Kasumi-1 (cell line): ENCODE measurements at places on chromosomes 7 and 10.

DNA sequence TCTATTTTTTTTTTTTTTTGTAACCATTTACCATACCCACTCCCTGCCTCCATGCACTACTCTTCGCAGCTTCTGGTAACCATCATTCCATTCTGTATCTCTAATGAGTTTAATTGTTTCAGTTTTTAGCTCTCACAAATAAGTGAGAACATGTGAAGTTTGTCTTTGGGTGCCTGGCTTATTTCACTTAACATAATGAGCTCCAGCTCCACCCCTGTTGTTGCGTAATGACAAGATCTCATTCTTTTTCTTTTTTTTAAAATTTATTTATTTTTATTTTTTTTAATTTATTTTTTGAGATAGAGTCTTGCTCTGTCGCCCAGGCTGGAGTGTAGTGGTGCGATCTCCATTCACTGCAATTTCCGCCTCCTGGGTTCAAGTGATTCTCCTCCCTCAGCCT, 142.3 kb upstream of the PCLO start:
- DNase-seq: no peak

DNA sequence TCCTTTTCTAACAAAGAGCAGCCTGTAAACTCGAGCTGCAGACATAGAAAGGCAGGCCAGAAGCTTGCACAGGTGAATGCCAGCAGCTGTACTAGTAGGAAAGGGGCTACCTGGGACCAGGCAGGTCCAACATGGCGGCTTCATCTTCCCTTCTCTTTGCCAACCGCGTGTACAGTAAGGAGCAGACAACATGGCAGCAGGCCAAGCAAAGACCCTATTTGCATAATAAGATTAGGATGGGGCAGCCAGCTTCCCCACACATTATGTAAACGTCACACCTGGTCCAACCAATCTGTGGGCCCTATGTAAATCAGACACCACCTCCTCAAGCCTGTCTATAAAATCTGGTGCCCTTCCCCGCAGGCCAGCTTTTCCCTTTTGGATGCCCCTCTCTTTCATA, 1186.5 kb upstream of the AUTS2 start:
- no peak for DNase-seq

DNA sequence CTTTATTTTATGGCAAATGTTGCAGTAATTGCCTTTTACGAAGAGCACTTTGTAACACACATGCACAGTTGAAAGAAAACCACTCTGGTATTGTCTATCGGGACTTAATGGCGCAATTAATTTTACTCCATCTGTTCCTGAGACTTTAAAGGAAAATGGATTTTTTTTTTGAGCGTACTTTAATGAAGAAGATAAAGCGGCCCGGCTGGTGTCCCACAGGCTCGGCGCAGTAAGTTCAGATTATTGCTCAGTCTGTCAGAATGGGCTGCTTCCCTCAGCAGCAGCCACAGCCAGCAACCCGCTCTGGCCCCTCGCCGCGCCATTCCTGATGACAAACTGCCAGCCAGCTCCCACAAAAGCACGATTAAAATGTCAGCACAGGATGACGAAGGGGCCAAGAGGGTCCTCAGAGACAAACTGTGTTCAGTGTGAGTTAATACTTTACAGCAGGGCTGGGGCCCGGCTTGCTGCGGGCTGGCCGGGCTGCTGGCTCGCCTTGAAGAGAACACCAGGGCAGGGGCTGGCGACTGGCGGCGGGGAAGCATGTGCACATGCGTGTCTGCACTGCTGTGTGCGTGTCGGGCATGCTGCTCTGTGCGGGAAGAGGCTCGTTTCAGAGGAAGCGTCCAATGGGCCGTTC, 501.0 kb upstream of the GALNT17 start:
- DNase-seq: no peak

DNA sequence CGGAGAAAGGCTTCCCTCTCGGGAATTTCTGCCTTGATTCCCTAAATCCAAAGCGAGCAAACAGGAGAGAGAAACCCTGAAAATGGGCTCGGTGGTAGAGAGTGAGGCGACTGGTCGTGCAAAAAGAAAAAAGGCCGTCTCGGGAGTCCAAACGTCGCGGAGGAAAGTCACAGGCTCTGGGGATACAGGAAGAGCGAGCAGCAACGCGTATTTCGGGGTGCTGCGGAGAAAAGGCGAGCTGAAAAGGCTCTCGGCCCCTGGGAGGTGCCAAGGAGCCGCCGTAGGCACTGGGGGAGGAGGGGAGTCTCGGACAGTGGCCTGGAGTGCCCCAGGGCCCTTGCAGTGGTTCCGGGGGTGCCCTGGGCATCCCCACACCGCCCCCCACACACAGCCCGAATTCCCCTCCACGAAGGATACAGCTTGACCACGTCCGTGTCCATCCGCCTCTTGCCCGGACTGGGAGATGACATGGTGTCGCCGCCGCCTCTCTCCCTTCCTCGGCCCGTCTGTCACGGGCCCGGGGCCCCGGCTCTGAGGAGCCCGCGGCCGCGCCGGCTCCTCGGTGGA, 591 bp downstream of the UBE2H start:
- DNase-seq: no peak

GRCh38 chr7:158112571-158113320, 474.9 kb downstream of the PTPRN2 start:
- DNase-seq: no peak

DNA sequence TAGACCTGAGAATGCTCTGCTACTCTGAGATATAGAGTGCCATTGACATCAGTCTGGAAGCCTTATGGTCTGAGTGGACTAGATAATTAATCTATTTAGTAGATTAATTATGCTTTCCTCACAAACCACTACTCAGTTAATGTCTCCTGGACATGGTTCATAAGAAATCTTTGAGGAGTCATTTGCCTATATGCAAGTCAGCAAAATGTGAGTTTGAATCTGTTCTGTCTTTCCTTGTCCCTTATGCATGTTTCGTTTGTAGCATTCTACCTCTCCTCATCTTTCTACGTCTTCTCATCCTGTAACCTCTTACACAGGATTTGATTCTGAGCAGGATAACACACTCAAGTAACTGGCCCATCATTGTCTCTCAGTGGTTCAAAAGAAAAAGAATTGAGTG, 735.4 kb upstream of the LRRTM3 start:
- DNase-seq: no peak
